ENCODE measurements at places on chromosomes 7 and 10.

DNA sequence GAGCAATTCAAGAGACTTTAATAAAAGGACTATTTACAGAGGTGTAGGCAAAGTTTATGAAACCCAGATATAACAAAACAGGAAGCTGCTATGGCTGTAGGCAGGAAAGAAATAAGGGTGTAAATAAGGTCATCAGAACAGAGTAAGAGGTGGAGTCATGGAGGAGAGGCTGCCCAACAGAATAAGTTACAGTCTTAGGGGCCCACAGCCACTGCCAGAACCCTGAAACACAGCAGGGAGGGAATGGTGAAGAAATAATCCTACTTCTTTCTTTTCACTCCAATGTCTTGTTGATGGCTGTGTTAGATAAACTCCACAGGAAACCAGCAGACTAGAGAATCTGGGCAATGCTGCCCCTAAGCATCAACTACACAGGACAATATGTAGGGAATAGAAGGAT is 155.8 kb upstream of the TAC1 start:
- DNase-seq = no peak

GRCh38 chr10:103663236-103663635 is 169.7 kb downstream of the NEURL1 start:
- no peak for DNase-seq

GRCh38 chr7:129925416-129926002 is 27.3 kb downstream of the UBE2H start:
- DNase-seq = no peak

DNA sequence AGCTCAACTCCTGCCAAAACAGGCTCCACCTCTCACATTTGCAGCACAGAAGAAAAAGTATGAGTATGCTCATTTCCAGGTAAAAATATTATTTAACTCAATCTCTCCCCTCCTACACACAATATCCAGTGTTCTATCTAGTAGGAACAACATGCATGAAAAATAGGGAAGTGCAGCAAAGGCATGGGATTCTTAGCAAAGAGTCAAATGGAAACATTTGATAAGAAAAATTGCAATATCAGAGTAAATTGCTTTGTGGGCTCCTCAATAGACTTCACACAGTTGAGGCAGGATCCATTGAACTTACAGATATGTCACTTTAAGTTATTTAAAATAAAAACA is 150.9 kb downstream of the ANK3 start:
- no peak for DNase-seq

DNA sequence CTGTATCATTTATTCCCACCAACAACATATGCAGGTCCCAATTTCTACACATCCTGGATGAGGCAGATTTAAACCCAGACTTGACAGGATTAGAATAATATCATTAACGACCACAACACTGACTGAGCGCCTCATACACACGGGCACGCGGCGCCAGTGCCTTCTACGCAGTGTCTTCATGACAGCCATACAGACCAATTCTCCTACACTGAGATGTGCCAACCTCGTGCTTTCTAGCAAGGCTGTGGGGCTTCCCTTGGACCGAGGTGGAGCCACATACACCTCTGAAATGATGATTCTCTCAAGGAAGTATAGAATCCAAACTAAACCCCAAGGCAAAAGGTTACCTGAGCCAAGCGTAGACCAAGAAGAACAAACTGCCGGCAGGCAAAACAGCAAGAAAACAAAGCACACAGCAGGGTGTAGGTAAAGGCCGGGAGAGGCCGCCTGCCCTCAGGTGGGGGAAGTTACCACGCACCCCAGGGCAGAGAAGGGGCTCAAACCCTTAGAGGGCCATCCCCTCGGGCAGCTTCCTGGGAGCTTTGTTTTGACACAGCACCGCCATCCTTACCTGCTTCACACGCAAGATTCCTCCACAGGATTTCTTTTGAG is 75.8 kb downstream of the DLG5 start:
- DNase-seq = no peak

GRCh38 chr10:88544140-88544870 is 38.8 kb downstream of the RNLS start:
- DNase-seq = peak; percentile 34
